Lower leg skin (tissue), 4 donors: ENCODE measurements at places on chromosomes 5 and 9. TPM values are rescaled to one million over a fixed set of nuclear protein-coding genes. Genes with fewer than 3 reads are reported as not detected.

PTGES2 gene
- total RNA-seq, result 32.6 TPM

PCDHGB2 gene
- 2.1 TPM for total RNA-seq

C1QTNF3 gene
- 7.9 TPM for total RNA-seq

NPDC1 gene
- 29.1 TPM for total RNA-seq

SLC12A7 gene
- 32.2 TPM for total RNA-seq

RALGPS1 gene
- 22.4 TPM for total RNA-seq

SLC36A1 gene
- 6.3 TPM for total RNA-seq

HBEGF gene
- total RNA-seq, result 24.3 TPM

DNA sequence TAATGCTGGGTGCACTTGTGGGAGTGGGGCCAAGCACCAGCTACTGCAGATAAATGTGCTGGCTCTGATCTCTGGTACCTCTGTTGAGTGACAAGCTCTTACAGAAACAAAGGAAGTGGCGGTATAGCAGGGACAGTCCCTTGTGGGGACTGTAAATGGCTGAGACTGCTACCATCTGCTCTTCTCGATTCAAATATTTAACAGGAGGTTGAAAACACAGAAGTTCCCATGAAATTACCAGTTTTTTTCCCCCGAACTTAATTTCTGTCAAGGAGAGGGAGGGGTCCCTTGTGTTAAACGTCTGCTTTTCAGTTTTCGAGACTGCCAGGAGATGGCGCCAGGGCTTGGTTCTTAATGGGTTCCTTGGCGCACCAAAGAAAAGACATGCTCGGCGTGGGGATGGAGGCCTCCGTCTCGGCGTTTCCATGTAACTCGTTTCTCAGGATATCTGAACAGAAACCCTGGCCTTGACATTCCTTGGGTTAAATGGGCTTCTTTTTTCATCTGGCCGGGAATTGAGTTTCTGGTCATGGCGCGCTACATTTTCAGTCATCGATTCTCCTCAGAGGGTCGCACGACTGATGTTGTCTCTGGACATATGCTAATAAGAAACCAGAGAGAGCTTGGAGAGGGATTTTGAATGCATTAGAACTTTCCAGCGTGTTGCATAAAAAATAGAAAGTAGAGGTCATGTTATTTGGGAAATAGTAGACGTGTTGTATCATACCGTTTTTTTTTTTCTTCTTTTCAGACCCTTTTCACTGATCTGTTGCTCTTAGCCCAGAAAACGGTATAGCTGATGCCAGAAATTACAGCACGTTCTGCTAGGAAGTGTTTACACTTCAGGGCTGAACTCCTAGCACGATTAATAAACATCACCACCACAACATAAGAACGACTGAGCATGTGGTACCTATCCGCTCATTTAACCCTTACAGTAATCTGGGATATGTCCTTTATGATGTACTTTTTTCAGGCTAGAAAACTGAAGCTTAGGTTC lies 64.0 kb downstream of the CARTPT start:
- DNase-seq, result peak; percentile 82

DNA sequence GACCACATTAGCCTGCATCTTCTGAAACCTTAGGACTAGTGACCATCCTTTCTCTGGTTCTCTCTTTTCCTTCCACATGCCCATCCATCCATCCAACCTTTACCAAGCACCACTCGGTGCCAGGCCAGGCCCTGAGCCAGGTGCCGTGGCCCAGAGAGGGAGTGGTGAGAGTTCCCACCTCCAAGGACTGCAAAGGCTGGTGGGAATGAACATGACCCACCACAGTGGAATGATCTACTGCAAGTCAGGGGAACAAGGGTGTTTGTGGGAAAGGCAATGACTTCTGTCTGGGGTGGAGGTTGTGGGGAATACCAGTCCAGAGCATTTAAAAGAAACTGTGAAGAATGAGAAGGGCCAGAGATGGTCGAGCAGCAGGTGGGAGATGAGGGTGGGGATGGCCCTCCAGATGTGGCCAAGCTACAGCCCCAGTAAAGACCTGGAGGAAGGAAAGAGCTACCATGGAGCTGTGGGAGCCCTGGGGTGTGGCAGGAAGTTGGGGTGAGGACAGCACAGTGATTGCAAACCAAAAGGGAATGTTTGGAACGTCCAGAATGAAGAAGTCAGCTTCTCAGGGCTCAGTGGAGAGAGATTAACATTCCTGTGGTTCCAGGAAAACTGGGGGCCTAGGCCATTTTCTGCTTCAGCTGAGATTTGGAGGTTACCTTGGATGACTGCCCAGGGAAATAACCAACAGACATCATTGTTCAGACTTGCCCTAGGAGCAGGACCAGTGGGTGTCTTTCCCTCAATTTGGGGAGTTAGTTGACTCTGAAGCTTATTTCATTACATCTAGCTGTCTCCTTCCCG lies 30.7 kb upstream of the CORO2A start:
- no peak for DNase-seq

GRCh38 chr5:176748967-176749935 lies 61.1 kb upstream of the UNC5A start:
- DNase-seq, result peak; percentile 60

DNA sequence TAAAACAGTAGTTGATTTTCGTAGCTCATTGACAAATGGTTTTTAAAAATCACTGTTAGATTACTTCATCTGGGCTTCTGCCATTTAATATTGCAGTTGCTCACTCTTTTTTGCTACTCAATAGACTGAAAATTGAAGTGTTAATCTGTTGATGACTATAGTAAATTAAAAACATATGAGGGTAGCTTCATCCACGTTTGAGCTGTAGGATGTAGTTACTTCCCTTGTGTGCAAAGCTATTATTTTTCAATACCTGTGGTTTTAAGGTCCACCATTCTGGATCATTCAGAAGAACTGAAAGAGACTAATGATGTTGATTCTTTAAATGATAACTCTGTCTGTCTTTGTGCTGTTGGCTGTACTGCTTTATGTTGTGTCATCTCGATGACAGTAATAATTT lies 74.7 kb downstream of the LNPEP start:
- DNase-seq, result no peak

GRCh38 chr5:25488119-25488518 lies 843.3 kb upstream of the CDH10 start:
- no peak for DNase-seq

DNA sequence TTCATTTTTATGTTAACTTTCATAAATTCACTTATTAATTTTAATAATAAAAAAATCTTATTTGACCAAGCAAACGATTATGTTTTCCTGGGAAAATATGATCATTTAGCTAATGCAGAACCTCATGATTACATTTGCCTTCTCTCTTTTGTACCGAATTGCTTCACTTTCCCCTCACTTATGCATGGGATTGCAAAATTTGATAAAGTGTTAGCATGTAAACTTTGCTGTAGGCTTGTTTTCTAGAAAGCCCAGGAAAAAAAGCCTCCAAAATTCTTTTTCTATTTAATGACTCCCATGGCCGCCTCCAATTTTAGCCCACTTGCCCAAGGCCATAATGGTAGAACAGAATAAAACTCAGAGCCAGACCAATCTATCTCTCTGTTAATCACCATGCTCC lies 82.8 kb upstream of the FBXL7 start:
- no peak for DNase-seq

DNA sequence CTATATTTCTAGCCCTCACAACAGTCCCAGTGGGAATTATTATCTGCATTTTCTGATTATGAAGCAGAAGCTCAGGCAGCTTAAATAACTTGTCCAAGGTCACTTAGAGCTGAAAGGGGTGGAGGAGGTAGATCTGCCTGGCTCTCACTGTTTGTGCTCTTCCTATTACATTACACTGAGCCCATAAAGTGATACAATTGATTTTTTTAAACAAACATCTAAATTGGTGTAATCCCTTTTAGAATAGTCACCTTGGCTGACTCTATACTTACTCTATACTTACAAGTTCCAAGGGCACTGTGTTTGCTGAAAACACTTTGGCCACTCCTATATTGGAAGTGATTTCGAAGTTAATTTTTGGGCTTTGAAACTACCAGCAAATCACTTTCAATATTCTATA lies 144.7 kb downstream of the APBA1 start:
- no peak for DNase-seq

DNA sequence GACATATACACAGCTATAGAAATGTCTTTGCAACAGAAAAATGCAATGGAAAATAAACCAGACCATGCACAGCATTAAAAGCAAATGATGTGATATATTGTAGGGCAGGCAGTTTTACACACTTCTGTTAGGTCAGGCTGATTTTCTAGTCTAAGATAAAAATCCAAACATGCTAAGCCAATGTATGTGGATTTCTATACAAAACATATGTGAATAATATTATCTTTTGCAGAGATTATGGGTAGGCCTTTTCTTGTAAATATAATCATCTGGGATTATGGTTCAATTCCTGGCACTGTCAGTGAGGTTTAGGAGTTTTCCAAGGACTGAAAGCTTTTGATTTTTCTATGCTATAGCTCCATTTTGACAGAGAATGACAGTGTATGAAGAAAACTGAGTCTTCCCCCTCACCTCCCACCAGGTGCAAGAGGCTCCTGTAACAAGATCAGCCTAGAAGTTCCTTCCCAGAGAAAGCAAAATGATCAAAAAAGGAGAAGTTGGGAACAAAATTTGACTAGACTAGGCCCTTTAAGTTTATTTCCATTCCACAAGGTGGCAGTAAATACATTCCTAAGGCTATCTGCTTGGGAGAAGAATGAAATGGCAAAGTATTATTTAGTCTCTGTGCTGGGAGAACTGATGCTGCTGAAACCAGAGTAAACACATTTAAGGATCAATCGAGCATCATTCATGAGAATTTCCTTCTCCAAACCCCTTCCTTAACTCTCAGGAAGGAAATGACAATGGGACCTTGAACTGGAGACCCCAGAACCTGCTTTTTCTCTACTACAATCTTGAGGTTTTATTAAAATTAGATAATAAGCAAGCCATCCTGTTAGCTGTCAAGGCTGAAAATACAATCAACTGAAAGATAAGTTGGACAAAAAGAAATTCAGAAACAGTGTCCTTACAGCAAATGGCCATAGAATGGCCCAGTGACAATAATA lies 133.0 kb upstream of the TUT7 start:
- no peak for DNase-seq

- no peak for DNase-seq
Measured at GRCh38 chr5:52134013-52134650, 653.6 kb upstream of the ITGA1 start.

DNA sequence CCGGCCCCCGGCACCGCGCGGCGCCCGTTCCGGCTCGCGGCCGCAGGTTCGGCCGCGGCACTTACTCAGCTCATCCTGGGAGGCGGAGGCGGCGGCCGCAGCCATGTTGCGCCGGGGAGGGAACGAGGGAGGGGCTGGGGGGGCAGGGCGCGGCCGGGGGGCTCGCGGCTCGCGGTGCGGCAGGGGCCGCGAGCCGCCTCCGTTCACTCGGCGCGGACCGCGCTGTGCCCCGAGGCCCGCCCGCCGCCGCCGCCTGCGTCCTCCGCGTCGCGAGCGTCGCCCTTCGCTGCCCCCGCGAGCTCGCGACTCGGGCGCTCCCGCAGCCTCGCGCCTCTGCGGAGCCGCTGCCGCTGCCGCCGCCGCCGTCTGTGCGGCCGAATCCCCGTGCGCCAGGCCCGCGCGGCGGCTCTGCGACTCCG lies 735 bp downstream of the ECPAS start:
- no peak for DNase-seq

DNA sequence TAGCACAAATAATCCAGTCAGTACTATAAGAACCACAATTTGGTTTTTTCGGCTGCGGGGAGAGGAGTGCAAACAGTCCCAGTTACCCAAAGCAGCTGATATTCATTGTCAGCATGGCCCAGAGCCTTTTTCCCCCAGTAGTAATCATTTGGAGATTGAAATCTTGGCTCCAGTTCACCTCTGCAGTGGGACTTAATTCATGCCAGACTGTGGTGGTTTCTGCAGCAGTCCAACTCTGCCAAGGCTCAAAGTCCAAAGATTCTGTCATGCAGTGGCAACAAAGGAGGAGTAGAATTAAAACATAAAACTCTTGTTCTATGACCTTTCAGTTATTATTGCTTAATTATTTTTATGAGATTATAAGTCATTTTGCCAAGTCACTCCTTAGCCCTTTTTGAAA lies 25.0 kb upstream of the TRIM36 start:
- no peak for DNase-seq

DNA sequence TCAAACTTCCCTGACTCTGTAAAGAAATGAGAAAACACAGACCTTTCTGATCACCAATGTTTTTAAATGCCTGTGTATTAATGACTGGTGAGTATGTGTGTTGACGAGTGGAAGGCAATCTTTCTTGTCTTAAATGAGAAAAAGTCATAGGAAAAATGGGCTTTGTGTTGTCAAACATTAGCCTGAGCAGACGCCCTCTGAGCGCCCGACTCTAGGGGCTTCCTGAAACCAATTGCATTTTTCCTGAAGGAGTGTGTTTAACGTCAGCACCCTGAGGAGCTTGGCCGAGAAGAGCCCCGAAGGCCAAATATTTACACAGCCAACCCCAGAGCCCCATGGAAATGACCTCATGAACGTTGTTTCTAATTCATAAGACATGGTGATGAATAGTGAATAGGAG lies 154.3 kb downstream of the PHF2 start:
- no peak for DNase-seq

DNA sequence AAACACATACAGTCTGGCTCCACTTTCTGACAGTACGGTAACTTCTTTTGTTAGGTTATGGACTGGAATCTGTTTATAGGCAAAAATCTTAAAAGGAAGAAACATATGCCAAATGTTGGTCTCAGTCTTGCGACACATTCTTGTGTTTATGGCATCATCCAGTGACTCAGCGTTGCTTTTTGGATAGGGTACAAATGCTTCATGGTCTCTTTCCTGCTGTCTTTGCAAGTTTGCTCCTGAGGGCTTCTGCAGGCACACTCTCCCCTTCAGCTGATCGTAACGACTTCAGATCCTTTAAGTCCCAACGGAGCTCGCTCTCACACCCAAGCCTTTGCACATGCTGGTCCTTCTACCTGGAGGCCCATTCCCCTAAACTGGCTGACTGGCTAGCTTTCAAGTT lies 23.6 kb upstream of the TNFSF8 start:
- no peak for DNase-seq

DNA sequence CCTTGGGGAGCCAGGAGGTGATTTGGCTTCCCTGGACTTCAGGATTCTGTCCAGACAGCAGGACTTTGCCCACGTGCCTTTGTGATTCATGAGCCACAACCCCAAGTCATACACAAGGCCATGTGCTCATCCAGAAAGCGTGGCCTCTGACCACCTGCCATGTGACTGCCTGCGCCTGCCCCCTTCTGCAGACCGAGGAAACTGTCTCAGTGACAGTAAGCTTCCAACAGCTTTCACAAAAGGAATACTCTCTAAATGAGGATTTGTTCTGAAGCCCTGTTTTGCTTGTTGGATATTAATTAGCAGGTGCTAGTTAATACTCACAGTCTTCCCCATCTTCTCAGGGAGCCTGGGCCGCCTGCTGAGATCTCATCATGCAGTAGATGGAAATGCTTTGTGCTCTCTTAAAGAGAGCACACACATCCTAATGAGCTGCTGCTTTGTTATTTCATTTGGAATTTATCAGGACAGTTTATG lies 36.9 kb upstream of the ANGPTL2 start:
- DNase-seq, result peak; percentile 90

- DNase-seq, result no peak
Measured at GRCh38 chr5:107402434-107403227, 268.1 kb downstream of the EFNA5 start.

- DNase-seq, result no peak
Measured at GRCh38 chr9:86281593-86282076, 703 bp downstream of the ISCA1 start.
